Activated CD8-positive, alpha-beta T cell treated with anti-CD3 and anti-CD28 coated beads, Interleukin-2, amount 10 ng/mL, durations not matched to agents 7 days and 5 days (primary cell): ENCODE measurements at places on chromosomes 4 and X. TPM values are rescaled to one million over a fixed set of nuclear protein-coding genes. Genes with fewer than 3 reads are reported as not detected.

The PCDH7 gene
- total RNA-seq: not detected

The MID1IP1 gene
- total RNA-seq: 67.5 TPM

The ATOH1 gene
- not detected for total RNA-seq

The RAB33B gene
- total RNA-seq: 6.7 TPM

The SSX2B gene
- not detected for total RNA-seq

The ZNF630 gene
- total RNA-seq: 1.6 TPM

The HSFX2 gene
- total RNA-seq: not detected

The SPANXN4 gene
- total RNA-seq: not detected

The IL1RAPL1 gene
- not detected for total RNA-seq

The TRMT44 gene
- 22.2 TPM for total RNA-seq

The SLITRK2 gene
- not detected for total RNA-seq

The TFDP3 gene
- not detected for total RNA-seq

The ING2 gene
- 15.3 TPM for total RNA-seq

The COL4A5 gene
- not detected for total RNA-seq

The TMPRSS11B gene
- total RNA-seq: not detected

The G6PD gene
- 133 TPM for total RNA-seq

The JADE3 gene
- 0.31 TPM for total RNA-seq

The CT45A10 gene
- total RNA-seq: not detected

The BMPR1B gene
- total RNA-seq: not detected

The UGT2B10 gene
- total RNA-seq: not detected

The MAGEE1 gene
- 4.9 TPM for total RNA-seq

The CCDC149 gene
- total RNA-seq: not detected

The LRP2BP gene
- total RNA-seq: 0.97 TPM

The MAGEA12 gene
- total RNA-seq: not detected

The GCNA gene
- total RNA-seq: 6.6 TPM

The SSX4 gene
- not detected for total RNA-seq

The SMIM43 gene
- not detected for total RNA-seq

The ARX gene
- total RNA-seq: not detected
